ENCODE measurements at places on chromosomes 16 and 17.
A peak's percentile ranks its signal among the peaks of the same experiment; 100 is the strongest.

DNA sequence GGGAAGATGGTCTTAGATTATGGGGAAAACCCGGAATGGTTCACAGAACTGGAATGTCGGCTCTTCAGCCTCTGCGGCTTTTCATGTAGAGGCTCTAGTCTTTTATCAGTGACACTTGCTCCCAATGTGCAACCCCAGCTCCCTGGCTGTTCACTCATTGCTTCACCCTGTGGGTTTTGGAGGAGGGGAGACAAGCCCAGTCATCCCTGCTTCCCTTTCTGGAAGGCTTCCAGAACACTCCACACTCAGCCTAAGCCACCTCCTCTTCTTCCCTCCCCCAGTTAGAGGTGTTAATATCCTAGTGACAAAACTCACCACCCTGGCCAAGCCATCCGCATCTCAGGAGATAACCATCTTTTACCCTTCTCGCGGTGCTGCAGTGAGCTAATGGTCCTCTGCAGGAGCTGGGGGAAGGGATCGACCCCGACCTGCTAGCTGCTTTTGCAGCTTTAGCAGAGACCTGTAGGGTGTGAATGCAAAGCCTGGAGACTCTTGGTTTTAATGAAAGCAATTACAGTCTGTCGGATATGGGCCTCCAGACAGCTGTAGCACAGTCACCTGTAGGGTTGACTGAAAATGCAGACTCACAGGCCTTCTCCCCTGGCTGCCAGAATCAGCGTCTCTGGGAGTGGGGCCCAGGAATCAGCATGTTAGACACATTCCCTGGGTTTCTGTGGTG, 24.3 kb upstream of the LASP1NB start:
- DNase-seq, result no peak

DNA sequence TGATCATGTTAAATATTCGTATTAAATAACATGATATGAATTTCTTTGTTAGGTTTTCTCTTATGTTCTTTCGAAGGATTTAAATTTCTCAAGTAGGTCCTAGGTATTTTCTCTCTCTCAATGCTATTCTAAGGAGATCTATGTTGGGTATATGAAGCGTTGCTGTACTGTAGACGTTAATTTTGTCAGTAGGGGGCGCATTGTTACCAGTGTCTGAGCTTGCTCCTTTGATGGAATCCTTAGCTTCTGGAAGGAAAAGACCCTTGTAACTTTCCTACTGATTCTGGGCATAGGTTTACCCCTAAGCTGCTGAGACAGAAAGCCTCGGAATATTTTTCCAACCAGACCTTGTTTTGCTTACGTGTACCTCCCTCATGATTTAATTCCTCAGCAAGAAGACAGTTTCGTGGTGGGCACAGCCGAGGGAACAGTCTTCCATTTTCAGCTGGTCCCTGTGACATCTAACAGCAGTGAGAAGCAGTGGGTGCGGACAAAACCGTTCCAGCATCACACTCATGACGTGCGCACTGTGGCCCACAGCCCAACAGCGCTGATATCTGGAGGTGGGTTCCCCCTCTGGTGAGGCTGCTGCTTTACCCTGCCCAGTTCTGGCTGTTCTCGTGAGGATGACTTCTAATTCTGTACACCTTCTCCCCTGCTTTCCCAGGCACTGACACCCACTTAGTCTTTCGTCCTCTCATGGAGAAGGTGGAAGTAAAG, 17.9 kb downstream of the UTP4 start:
- DNase-seq, result peak; percentile 25

DNA sequence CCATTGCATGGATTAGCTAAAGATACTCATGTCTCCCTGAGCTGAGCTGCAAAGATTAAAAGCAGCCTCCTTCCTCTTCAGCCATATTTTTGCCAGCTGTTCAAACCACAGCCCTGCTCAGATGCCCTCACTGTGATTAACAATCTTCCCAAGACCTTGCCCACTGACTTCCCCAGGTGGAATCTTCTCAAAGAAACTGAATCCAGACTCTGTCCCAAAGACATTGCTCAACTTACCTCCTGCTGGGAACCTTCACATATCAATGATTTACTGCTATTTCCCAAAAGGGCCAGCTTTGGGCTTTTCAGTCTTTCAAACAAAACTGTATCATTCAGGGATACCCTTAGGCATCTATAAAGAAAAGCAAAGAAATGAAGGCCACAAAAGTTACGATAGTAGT, 9.2 kb downstream of the C17orf67 start:
- DNase-seq, result no peak

DNA sequence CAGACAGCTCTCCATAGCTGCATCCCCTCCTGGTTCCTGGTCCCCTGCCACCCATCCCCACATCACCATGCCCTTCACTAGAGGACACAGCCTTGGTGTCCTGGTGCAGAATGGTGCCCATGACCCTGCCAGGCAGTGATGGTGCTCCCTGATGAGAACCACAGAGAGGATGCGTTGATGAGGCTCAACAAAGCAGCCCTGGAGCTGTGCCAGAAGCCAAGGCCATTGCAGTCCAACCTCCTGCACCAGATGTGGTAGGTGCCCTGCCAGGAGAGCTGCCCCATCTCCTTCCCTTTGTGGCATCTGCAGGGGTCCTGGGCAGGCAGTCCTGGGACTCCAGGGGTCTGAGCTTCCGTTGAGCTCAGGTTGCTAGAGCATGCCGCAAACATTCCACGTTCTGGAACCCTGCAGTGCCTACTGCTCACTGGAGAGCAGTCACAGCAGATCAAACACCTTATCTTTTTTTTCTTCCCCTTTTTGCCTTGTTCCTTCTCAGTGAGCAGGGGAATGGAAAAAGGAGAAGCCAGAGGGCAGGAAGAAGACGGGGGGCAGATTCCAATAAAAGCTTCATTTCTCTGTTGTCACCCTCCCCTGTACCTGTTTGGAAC, 5.3 kb upstream of the EPN3 start:
- no peak for DNase-seq

DNA sequence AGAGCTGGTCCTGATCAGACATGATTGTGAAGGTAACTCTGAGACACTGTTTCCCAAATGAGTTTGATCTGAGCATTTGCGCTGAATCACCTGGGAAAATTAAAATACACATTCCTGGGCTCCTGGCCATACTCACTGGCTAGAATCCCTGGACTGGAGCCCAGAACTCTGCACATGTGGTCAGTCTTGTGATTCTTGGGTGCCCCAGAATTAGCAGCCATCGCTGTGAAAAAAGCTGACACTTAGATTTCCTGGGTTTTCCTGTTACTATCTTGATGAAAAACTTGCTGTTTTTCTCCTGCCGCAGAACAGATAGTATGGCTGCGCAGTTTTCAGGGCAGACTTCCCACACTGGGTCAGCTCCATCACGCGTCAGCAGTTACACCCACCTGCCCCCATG, 24.6 kb downstream of the NECAB2 start:
- DNase-seq, result no peak

DNA sequence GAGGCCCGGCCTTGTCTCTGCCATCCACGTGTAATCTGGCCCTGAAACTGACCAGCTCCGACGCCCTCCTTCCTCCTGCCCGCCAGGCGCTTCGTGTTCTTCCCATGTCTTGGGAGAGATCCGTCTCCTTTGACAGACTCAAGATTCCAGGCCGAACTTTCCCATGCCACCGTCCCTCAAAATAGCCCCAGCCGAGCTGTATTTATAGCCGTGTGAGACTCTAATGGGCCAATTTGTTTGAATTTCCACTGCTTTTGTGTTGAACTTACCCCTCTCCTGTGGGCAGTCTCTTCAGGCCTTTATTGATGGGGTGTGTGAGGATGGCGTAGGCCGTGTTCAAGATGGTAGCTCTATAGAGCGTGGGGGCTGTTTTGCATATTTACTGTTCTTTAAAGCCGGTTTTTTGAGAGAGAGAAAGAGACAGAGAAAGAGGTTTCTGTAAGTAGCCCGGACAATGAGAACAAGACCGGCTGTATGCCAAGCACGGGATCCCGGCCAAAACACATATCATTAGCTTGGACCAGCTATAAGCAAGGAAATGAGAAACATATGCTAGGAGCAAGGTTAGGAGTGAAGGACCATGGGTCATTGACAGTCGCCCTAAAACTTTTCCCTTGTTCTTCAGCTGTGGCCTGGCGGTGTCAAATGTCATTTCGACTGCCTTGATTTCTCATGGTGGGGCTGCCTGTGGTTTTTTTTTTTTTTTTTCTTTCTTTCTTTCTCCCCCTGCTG, 124.5 kb upstream of the ZFHX3 start:
- DNase-seq, result no peak

GRCh38 chr16:58057121-58057520, 31.6 kb downstream of the MMP15 start:
- DNase-seq, result no peak

GRCh38 chr17:21374441-21375161, 1.6 kb upstream of the KCNJ12 start:
- no peak for DNase-seq

DNA sequence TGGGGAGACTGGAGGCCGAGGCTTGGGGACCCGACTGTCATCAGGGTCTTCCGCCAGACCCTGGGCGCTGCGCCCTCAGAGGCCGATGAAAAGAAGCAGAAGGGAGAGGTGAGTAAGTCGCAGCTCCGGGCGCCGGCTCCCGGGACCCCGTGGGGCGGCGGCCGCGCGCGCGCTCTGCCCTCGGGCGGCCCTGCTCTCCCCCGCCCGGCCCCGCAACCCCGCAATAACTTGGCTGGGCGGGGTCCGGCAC, 392 bp upstream of the ABHD15 start:
- no peak for DNase-seq

DNA sequence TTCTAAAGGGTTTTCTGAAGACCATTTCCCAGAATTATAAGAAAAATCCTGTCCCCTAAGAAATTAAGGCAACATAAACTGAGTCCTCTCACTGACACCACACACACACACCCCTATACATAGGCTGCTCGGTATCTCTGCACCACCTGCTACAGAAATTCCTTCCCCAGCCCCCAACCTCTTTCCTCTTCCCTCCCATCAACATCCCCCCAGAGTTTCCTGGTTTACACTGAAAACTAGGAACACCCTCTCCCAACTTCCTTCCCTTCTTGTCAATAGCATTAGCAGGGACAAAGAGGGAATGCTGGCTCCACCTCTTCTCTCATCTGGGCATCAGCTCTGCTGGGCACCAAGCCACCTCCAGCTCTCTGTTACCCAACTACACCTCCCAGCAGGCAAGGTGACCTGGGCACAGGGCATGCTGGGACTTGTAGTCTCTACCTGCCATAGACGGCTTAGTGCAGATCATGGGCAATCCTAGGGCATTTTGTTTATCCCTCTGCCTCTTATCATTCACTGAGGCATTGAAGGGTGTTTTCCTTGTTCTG, 15.7 kb downstream of the CAVIN1 start:
- DNase-seq, result no peak

GRCh38 chr16:24180451-24180850, 75.7 kb upstream of the CACNG3 start:
- no peak for DNase-seq

DNA sequence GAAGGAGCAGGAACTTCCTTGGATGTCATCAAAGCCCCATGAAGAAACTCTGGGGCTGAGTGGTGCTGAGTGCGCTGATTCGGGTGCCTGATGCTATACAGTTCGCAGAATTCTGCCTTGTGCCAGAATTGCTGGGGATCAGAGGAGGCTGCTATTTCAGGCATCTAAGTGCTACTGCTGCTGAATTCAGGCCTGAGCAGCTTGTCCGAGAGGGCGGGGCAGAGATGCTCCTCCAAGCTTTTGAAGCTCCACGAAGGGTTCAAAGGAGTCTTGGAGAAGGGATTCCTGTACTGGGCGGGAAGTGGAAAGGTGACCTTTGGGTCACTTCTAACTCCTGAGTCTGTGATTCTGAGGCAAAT, 227.8 kb downstream of the CCDC182 start:
- no peak for DNase-seq

- no peak for DNase-seq
These were observed 14.8 kb downstream of the HDAC5 start for GRCh38 chr17:44108440-44109311.

- DNase-seq, result no peak
These were observed 9.1 kb upstream of the TMEM100 start for GRCh38 chr17:55731586-55732250.

DNA sequence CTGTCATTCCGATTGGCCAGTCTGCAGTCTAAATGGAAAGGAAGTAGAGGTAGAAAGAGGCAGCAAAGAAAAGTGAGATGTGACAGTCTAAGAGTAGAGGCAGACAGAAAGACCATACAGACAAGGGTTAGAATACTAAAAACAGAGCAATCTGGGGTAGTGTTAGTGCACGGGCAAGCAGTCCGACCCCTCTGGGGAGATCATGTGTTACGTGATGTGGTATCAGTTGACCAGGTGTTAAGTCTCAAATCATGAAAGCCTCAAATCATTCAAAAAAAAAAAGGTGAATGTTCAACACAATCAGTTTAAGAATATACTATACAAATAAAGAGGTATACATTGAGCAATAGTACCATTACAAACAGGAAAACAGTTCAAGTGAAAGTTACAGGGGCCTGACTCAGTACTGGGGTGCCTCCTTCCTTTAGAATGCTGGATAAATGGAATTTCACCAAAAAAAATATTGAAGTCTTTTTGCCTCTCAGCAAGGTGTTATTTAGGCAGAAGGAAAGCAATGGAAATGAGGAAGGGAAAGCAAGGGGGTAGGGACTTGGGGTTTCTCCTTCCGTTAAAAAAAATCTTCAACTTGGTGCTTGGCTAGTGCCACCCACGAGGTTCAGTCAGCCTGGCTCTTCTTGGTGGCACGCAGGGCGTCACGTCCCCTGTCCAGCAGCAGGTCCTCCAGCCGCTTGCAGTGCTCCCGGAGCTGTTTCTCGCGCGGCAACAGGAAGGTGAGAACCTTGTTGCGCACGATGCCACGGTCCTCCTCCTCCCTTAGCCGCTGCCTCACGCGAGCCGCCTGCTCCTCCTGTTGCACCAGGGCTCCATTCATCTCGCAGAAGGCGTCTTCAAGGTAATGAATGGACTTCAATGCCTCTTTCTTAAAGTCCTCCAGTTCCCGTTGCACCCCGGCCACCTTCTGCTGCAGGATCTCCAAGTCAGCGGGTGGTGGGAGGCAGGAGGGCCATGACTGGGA, 616 bp downstream of the CCDC182 start:
- no peak for DNase-seq

GRCh38 chr17:62628831-62629555, 1.5 kb downstream of the MRC2 start:
- DNase-seq, result no peak

DNA sequence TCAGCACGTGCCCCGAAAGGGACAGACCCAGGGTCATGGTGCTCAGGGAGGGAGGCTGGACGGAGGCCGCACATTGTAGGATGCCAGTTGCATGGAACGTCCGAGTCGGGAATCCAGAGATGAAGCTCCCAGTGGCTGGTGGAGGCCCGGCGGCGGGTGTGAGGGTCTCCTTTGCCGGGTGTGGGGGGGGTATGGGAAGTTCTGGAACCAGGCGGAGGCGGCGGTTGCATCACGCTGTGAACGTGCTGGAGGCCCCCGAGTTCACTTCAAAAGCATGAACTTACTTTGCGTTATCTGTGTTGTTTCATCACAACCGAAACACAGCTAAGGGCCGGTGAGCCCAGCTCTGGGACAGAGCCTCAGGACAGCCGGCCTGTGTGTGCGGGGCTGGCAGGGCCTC, 73.4 kb upstream of the GNG13 start:
- DNase-seq, result no peak

DNA sequence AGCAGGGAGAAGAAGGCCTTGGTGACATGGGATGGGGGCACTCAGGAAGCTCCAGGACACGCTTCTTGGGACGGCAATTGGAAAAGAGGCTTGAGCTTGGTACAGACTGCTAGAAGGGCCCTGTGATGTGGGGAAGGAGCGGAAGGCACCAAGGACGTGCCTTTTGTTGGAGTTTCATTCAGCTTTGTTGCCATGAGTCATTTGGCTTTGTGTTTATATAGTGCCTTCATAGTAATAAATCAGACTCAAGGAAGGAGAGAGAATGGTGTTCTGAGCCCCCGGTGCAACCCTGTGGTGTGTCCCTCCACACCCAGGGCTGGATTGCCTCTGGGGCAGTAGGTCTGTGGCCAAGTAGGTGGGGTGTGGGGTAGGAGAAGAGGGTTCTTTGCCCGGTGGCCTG, 7.4 kb upstream of the TBX4 start:
- no peak for DNase-seq
